ENCODE measurements at places on chromosomes 1 and 21.
A peak's percentile ranks its signal among the peaks of the same experiment; 100 is the strongest.

GRCh38 chr1:63557365-63557987 lies 34.2 kb downstream of the EFCAB7 start:
- peak; percentile 6 for DNase-seq

GRCh38 chr1:192880231-192880630 lies 71.4 kb downstream of the RGS2 start:
- DNase-seq = no peak

GRCh38 chr1:8410791-8411190 lies 92.9 kb downstream of the SLC45A1 start:
- DNase-seq = no peak

- no peak for DNase-seq
Measured at GRCh38 chr1:230985711-230986110, 6.8 kb downstream of the ARV1 start.

- DNase-seq = no peak
Measured at GRCh38 chr1:214970016-214970415, 112.5 kb upstream of the KCNK2 start.

DNA sequence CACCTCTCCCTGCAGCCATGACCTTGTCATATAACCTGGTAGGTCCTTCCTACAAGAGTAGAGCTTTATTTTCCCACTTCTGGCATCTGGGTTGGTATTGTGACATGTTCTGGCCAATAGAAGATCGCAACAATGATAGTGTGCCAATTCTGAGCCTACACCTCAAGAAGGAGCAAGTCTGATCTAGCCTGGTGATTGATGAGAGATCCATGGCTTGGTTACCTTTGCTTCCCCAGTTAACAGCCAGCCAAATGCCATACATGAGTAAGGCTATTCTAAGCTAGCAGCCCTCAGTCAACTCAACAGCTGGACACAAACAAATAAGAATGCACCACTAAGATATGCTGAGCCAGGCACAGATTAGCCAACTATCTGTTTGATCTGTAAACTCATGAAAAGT lies 226.7 kb downstream of the LMO4 start:
- no peak for DNase-seq

GRCh38 chr1:178531887-178532286 lies 19.0 kb downstream of the TEX35 start:
- no peak for DNase-seq

All from stimulated activated CD8-positive, alpha-beta memory T cell treated with anti-CD3 and anti-CD28 coated beads, Interleukin-15, amount 100 ng/mL, for 48 hours (primary cell).